ENCODE measurements at places on chromosomes 4 and X.

DNA sequence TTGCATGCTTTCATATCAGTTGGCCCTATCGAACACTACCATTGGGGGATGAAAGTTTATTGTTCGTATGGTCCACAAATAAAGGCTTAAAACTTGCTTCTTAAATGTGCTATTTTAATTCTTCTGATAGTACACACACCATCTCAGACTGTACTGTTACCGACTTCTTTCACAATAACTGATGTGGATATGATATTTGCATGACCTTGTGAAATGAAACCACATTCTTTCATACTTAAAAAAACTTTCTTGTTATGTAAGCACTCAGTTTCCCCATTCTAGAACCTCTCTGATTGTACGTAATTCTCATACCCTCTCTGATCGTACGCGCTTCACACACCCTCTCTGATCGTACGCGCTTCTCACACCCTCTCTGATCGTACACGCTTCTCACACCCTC lies 12.0 kb upstream of the WDR19 start:
- DNase-seq, result no peak

GRCh38 chrX:141760761-141761160 lies 62.2 kb upstream of the SPANXD start:
- DNase-seq, result no peak

DNA sequence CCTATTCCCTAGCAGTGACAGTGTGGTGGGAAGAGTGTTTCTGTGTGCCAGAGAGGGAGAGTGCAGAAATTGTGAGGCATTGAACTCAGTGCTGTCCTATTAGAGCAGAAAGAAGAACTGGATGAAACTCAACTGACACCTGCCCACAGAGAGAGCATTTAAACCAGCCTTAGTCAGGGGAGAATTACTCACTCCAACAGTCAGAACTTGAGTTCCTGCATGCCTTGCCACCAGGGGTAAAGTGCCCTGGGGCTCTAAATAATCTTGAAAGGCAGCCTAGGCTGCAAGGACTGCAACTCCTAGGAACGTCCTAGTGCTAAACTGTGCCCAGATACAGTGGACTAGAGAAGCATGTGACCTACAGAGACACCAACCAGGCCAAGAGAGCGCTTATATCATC lies 12.8 kb downstream of the CYSLTR1 start:
- no peak for DNase-seq

GRCh38 chr4:7878323-7878722 lies 61.3 kb downstream of the AFAP1 start:
- DNase-seq, result no peak

GRCh38 chr4:89403826-89404225 lies 96.2 kb upstream of the GPRIN3 start:
- no peak for DNase-seq
